ENCODE measurements at places on chromosomes 3 and 15.

DNA sequence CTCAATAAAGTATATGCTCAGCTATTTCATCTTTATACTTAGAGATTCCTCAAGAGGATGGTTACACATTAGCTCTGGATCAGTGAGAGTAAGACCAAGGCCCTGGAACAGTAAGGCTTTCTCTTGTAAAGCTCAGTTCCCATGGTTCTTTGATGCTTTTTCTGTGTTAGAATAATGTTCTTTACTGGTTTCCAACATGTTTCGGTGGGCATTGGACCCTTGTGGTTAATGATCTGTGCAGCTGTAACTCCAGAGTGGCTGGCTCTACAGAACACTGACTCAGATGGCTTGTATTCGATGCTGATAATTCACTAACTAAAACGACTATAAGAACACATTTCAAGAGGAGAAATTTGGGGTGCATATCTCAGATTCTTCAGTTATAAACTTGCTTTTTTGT is 114.7 kb downstream of the AKAP13 start:
- H3K27ac ChIP-seq: no peak overlapping the region
- no peaks in the 10 kb centered on the region for H3K27me3 ChIP-seq
- H3K4me1 ChIP-seq: peaks cover 67% of the 10 kb centered on the region
- no peaks in the 10 kb centered on the region for H3K36me3 ChIP-seq
- DNase-seq: no peak
- H3K4me3 ChIP-seq: no peak overlapping the region

DNA sequence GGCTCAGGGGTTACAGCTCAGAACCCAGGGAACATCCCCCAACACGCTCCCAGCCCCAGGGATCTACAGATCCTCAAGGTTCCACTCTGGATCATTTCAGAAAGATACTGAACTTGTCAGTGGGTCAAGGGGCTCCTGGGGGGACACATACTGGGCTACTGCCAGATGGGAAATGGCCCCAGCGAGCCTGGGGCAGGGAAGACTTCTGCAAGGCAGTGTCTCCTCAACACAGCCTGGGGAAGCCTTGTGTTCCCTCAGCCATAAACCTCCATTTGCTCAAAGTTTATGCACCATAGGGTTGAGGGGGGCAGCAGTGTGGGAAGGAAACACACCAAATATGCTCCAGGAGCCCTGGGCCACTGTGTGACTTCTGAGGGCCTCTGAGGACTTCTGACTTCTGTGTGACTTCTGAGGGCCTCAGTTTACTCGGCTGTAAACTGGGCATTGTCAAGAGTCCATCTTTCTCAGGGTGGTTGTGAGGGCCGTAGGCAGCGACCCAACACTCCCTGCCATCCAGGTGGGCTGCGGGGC is 58.4 kb downstream of the IQSEC1 start:
- H3K36me3 ChIP-seq: peaks cover 9% of the 10 kb centered on the region
- peak overlapping the region; percentile 97 for H3K27ac ChIP-seq
- DNase-seq: no peak
- peak overlapping the region; percentile 77 for H3K4me3 ChIP-seq
- H3K4me1 ChIP-seq: peaks cover 58% of the 10 kb centered on the region
- H3K27me3 ChIP-seq: no peaks in the 10 kb centered on the region

GRCh38 chr3:14206548-14207177 is 28.0 kb downstream of the LSM3 start:
- H3K27ac ChIP-seq: no peak overlapping the region
- no peak overlapping the region for H3K4me3 ChIP-seq
- no peaks in the 10 kb centered on the region for H3K27me3 ChIP-seq
- DNase-seq: no peak
- H3K4me1 ChIP-seq: peaks cover 2% of the 10 kb centered on the region
- no peaks in the 10 kb centered on the region for H3K36me3 ChIP-seq

GRCh38 chr15:62739507-62739906 is 303.0 kb upstream of the TPM1 start:
- peaks cover 4% of the 10 kb centered on the region for H3K27me3 ChIP-seq
- no peak overlapping the region for H3K27ac ChIP-seq
- DNase-seq: no peak
- no peaks in the 10 kb centered on the region for H3K36me3 ChIP-seq

- peaks cover 2% of the 10 kb centered on the region for H3K4me1 ChIP-seq
- H3K27me3 ChIP-seq: peaks cover 36% of the 10 kb centered on the region
- no peaks in the 10 kb centered on the region for H3K36me3 ChIP-seq
Measured at GRCh38 chr15:99015698-99016568, 8.3 kb upstream of the PGPEP1L start.

DNA sequence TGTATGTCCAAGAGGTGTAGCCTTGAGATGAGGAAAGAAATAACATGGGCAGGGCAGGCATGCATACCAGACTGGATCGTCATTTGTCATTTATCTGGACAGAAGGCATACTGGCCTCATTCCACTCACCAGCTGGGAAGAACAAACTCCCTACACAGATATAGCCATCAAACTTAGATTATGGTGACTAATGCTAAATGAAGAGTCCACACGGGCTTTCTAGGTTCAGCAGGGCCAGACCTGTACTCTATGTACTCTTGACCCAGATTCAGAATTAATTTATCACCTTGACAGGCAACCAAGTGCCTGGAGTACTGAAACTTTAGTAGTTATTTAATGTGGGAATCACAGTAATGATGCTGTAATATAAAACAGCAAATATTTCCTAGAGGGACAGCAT is 164.3 kb upstream of the IL12A start:
- H3K4me3 ChIP-seq: no peak overlapping the region
- DNase-seq: no peak
- no peaks in the 10 kb centered on the region for H3K36me3 ChIP-seq
- H3K27me3 ChIP-seq: peaks cover 9% of the 10 kb centered on the region
- no peak overlapping the region for H3K27ac ChIP-seq

- H3K27ac ChIP-seq: peak overlapping the region; percentile 99
- no peak for DNase-seq
- H3K4me3 ChIP-seq: peak overlapping the region; percentile 94
- H3K36me3 ChIP-seq: peaks cover 67% of the 10 kb centered on the region
Measured at GRCh38 chr15:92886042-92886537, 14.0 kb upstream of the CHD2 start.

- H3K27me3 ChIP-seq: peaks cover 2% of the 10 kb centered on the region
- H3K4me1 ChIP-seq: no peaks in the 10 kb centered on the region
Measured at GRCh38 chr3:25944329-25944728, 154.4 kb downstream of the OXSM start.

- peak overlapping the region; percentile 91 for H3K4me3 ChIP-seq
- no peaks in the 10 kb centered on the region for H3K27me3 ChIP-seq
- peaks cover 24% of the 10 kb centered on the region for H3K4me1 ChIP-seq
- peak overlapping the region; percentile 81 for H3K27ac ChIP-seq
- no peaks in the 10 kb centered on the region for H3K36me3 ChIP-seq
Measured at GRCh38 chr15:49044766-49045606, 1.3 kb downstream of the SECISBP2L start.

DNA sequence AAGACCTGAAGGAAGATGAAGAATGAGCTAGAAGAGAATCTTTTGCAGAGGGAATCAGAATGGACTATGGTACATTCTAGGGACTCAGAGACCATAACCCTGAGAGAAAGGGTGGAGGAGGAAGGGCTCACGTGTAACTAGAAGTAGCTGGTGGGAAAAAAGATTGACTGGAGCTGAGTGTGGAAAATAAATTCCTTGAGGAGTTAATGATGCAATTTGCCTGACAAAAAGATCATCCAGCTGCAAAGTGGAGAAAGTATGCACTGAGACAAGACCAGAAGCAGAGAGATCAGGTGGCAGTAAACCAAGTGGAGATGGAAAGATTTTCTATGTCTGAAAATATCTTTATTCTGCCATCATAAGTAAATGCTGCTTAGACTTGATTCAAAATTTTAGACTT is 52.9 kb upstream of the TBL1XR1 start:
- no peak for DNase-seq
- peaks cover 1% of the 10 kb centered on the region for H3K36me3 ChIP-seq
- H3K27ac ChIP-seq: no peak overlapping the region
- H3K27me3 ChIP-seq: no peaks in the 10 kb centered on the region

DNA sequence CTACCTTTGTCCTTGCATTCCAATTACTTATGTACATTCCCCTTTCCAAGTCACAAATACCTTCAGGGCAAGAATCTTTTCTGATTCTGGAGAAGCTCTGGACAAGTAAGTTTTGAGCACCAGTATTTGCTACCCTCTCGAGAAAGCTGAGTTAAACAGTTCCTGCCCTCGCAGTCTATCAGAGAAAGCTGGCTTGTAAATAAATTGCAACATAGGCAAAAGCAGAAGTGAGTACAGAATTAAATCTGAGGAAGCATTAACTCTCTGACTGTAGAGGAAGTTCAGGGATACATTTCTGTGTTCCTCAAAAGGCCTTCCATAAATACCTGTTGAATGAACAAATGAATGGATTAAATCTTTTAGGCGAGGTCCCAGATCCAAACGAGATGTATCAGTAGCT is 1.2 kb downstream of the OSBPL11 start:
- no peak for DNase-seq
- peaks cover 6% of the 10 kb centered on the region for H3K36me3 ChIP-seq
- peak overlapping the region; percentile 99 for H3K4me3 ChIP-seq

DNA sequence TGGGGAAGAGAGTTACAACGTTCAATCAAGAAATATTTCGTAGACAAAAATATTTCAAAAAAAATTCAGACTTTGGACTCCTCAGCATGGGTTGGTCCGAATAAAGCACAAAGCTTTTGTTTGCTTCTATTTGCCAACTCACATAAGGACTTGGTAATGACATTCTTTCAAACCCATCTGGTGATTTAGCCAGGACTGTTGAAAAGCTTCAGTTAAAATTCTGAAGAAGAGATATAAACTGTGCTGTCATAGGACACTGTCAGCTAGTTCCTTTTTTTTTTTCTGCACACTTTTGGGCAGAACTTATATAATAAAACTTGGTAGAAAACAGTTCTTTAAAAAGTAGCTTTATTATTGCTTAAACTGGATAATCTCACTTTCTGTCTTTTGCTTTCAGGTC is 660.8 kb upstream of the SGO1 start:
- no peaks in the 10 kb centered on the region for H3K27me3 ChIP-seq
- H3K27ac ChIP-seq: no peak overlapping the region
- no peaks in the 10 kb centered on the region for H3K36me3 ChIP-seq
- H3K4me3 ChIP-seq: no peak overlapping the region
- no peak for DNase-seq

DNA sequence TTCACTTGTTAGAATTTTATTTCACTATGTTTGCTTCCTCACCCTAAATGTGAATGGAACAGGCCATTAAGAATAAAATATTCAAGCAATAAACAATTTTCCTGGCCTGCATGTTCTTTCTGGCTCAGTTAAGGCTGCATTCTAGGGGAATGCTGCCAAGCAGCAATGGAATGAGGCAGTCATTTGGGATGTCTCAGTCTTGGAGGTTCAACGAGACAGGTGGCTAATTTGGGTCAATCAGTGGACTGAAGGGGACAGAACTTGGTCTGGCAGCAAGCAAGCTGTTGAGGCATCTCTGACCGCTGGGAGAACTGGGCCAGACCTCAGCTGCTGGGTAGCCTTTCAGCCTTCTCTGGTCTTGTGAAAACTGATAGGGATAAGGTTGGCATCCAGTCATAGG is 241.6 kb downstream of the NLGN1 start:
- no peak overlapping the region for H3K27ac ChIP-seq
- DNase-seq: no peak
- no peaks in the 10 kb centered on the region for H3K27me3 ChIP-seq
- no peaks in the 10 kb centered on the region for H3K4me1 ChIP-seq
- no peaks in the 10 kb centered on the region for H3K36me3 ChIP-seq
- no peak overlapping the region for H3K4me3 ChIP-seq

DNA sequence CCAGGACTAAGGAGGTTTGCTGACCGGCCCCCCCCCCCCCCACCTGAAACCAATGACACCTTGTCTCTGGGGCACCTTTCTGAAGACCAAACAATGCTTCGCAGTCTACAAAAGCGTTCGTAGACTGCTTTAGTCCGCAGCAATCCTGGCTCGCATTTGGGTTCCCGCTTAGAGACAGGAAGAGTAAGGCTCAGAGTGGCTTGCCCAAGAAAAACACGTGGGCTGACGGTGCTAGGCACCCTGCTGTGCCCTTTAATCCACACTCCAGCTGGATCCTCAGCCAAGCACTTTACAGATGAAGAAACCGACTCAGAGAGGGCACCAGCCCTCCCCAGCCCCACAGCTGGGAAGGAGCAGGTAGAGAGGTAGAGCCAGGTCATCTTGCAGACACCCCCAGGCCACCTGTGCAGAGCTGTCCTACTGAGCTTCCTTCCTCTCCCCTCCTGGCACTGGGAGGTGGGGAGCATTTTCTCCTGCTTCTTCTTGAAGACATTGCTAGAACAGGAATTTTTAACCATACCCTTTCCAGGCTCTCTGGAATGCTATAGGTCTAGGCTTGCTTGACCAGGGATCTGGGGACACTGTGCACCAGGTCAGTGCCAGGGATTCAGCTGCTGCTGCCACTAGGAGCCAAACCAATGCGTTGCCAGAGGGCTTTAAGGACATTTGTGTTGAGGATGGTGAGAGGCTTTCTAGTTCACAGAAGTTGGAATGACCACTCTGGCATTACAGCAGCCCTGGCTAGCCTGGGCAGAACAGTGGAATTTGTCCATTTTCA is 1.0 kb upstream of the KLF15 start:
- H3K27me3 ChIP-seq: peaks cover 41% of the 10 kb centered on the region
- peak overlapping the region; percentile 77 for H3K4me3 ChIP-seq
- no peaks in the 10 kb centered on the region for H3K36me3 ChIP-seq
- peaks cover 10% of the 10 kb centered on the region for H3K4me1 ChIP-seq
- no peak overlapping the region for H3K27ac ChIP-seq
- DNase-seq: no peak

DNA sequence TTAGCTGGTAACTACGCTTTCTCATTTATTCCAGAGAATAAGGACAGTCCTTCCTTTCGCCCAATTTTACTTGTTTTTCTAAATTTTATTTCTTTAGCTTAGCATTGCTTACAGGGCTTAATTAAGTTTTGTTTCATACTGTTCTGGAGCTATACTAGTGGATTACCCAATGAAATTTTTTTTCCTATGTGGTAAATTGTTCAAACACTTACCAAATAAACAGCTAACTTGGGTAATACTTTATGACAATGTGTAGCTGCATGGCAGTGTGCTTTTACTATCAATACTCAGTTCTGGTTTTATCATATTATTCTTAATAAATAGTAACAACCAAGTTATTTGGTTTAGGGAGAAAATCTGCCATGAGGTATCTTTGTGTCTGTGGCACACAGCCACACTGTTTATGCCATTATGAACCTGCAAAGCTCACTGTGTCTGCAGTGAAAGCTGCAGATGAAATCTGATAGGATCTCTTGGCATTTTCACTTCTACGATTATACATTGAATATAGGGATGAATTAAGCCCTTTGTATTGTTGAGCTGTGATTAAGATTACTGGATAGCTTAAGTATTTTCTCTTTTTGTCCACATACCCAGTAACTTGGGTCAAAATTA is 37.2 kb downstream of the UBE2E2 start:
- H3K27me3 ChIP-seq: no peaks in the 10 kb centered on the region
- DNase-seq: no peak
- H3K4me3 ChIP-seq: no peak overlapping the region
- H3K4me1 ChIP-seq: peaks cover 37% of the 10 kb centered on the region
- no peaks in the 10 kb centered on the region for H3K36me3 ChIP-seq

- no peak for DNase-seq
- H3K4me3 ChIP-seq: no peak overlapping the region
- no peak overlapping the region for H3K27ac ChIP-seq
- H3K36me3 ChIP-seq: peaks cover 14% of the 10 kb centered on the region
- no peaks in the 10 kb centered on the region for H3K27me3 ChIP-seq
- H3K4me1 ChIP-seq: no peaks in the 10 kb centered on the region
Measured at GRCh38 chr15:69222002-69222474, 61.6 kb downstream of the GLCE start.

GRCh38 chr15:76803049-76803571 is 102.0 kb downstream of the SCAPER start:
- no peak for DNase-seq
- no peak overlapping the region for H3K4me3 ChIP-seq

- H3K36me3 ChIP-seq: no peaks in the 10 kb centered on the region
- no peak overlapping the region for H3K27ac ChIP-seq
- peaks cover 2% of the 10 kb centered on the region for H3K4me1 ChIP-seq
- DNase-seq: no peak
- no peak overlapping the region for H3K4me3 ChIP-seq
Measured at GRCh38 chr3:26621906-26622620, 509 bp upstream of the LRRC3B start.

Data from activated naive CD4-positive, alpha-beta T cell treated with anti-CD3 and anti-CD28 coated beads for 36 hours (primary cell).